Peyer's patch (tissue), 4 donors: ENCODE measurements at places on chromosomes 5 and 9. TPM values are rescaled to one million over a fixed set of nuclear protein-coding genes. Genes with fewer than 3 reads are reported as not detected.
A peak's percentile ranks its signal among the peaks of the same experiment; 100 is the strongest.

Gene RGS7BP
- 2.5 TPM for total RNA-seq

Gene FBP2
- not detected for total RNA-seq

Gene CMYA5
- 1.1 TPM for total RNA-seq

Gene SLC12A2
- total RNA-seq = 139 TPM

DNA sequence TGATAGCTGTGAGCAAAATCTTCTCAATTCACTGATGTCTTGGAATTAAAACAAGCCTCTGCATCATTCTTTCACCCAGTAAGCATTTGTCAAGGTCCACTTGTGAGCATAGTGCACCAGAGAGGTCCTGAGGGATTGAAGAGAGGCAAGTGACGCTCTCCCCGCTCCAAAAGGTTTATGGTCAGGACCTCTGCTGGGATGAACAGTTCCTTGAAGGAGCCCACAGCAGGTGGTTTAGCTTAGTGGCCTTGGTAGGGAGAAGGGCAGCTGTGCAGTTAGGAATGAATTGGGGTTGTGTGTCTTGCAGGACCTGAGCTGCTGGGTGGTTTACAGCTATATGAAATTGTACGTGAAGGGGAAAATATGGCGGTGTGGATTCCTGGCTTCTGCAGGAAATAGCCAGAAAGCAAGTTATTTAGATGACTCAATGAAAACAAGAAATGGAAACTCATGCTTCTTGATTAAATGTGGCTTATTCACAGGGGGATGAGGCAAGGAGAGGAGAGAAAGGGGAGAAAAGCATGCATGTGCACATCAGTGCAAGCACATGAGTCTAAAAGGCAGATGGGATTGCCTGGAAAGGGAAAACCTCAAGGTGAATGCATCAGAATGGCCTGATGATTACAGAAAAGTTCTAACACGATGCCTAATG is 42.0 kb downstream of the SUB1 start:
- no peak for DNase-seq

DNA sequence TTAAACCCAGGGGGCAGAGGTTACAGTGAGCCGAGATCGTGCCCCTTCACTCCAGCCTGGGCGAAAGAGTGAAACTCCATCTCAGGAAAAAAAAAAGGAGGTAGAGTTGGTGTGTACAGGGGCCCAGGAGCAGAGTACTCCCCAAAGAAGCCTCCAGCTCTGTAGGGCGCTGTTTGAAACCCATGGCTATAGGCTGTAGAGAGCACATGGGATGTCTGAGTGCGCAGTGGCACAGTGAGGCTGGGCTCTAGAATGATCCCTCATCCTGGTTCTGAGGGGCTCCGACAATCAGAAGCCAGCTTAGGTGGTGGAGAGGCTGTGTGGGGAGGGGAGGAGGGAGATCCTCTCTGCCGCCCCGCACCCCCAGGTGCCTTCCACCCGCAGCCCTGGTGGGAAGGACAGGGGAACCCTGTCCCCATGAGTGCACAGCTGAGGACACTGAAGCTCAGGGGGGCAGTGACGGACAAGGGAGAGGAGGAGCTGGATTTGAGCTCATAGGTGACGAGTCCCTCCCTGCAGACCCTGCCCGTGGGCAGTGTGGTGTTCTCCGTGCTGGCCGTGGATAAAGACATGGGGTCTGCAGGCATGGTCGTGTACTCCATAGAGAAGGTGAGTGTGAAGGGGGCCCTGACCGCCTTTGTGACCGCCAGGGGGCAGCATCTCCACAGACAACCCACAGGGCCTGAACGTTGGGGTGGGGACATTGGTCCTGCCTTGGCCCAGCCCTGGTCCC is 24.6 kb downstream of the CDHR2 start:
- DNase-seq = peak; percentile 77
